CD4-positive, alpha-beta T cell treated with Interleukin-15 for 4 hours (primary cell): ENCODE measurements at places on chromosomes 6 and 20.
A peak's percentile ranks its signal among the peaks of the same experiment; 100 is the strongest.

- DNase-seq, result no peak
Observed at GRCh38 chr6:22605736-22606135, 36.4 kb downstream of the HDGFL1 start.

GRCh38 chr20:271069-271468 lies 13.5 kb downstream of the DEFB132 start:
- DNase-seq, result no peak

GRCh38 chr6:154161689-154162088 lies 122.6 kb downstream of the OPRM1 start:
- no peak for DNase-seq

DNA sequence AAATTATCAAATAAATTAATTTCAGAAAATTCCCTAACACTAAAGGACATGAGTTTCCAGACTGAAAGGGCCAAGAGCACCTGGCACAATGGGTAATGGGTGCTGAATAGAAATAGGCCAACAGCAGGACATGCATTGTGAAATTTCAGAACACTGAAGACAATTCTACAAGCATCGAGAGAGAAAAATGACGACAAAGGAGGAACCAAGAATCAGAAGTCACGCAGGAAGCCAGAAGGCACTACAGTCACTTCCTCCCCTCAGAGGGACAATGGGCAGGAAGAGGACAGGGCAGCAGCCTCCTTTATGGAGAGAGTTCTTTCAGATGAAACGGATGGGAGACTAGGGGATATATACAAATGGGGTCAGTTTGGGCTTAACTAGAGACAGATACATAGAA lies 29.6 kb downstream of the PCNA start:
- DNase-seq, result peak; percentile 17

DNA sequence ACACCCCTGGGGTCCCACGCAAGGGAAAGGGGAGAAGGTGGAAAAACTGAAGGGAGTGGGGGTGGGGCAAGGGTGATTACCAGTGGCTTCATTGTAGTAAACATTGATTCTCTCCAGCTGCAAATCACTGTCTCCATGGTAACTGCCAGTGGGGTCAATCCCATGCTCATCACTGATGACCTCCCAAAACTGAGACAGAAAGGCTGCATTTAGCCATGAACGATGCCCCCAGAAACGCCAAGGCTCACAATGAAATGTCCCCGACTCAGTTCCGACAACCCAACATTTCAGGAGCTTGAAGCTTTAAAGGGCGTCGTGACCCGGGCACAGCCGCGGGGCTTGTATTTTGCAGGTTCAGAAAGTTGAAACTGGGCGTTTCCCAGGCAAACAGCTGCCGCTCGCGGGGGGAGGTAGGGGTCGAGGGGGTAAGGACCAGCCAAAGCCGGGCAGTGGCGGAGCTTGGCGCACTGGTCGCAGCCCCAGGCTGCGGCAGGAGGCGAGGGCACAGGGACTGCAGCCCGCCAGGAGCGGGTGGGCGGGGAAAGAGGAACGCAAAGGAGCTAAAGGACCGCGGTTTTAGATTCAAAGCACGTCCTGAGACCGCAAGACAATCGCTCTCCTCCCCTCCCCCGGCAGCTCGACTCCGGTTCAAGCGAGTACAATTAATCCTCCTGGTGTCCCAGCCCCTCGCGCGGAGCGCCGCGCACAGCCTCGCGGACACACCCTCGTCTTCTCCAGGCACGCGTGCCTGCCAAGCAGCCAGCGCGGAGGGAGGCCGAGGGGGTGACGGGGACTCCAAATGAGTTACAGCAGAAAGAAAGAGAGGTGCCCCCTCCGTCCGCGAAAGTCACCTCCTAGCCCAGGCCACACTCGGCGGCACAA lies 731 bp downstream of the TUBB2B start:
- peak; percentile 4 for DNase-seq

GRCh38 chr6:108697561-108698161 lies 136.9 kb downstream of the FOXO3 start:
- no peak for DNase-seq

DNA sequence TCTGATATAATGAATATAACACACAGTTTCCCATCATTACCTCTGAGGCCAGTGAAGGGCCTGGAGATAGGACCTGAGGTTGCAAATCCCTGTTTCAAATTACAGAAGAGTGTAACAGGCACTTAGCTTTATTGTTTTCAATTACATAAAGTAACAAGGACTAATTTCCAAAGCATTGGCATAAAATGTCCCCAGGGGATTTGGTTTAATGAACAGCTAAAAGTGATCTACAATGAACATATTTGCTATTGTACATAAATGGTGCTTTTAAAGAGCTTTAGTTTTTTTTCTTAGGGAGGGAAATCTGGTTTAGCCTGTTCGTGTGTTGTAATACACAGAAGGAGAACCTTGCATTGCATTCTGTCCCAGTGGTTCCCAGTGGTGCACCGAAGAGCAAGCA lies 54.4 kb downstream of the HMGN3 start:
- DNase-seq, result no peak

- DNase-seq, result no peak
Observed at GRCh38 chr6:154343473-154344308, 12.9 kb downstream of the IPCEF1 start.

GRCh38 chr6:89840538-89840937 lies 10.9 kb downstream of the CASP8AP2 start:
- DNase-seq, result no peak

- DNase-seq, result peak; percentile 6
Observed at GRCh38 chr6:132675749-132676148, 16.8 kb upstream of the TAAR1 start.

- no peak for DNase-seq
Observed at GRCh38 chr20:2624190-2624589, 28.2 kb upstream of the NOP56 start.

GRCh38 chr20:36342331-36343120 lies 36.4 kb downstream of the DLGAP4 start:
- no peak for DNase-seq

GRCh38 chr6:167797011-167797471 lies 29.7 kb upstream of the AFDN start:
- no peak for DNase-seq

DNA sequence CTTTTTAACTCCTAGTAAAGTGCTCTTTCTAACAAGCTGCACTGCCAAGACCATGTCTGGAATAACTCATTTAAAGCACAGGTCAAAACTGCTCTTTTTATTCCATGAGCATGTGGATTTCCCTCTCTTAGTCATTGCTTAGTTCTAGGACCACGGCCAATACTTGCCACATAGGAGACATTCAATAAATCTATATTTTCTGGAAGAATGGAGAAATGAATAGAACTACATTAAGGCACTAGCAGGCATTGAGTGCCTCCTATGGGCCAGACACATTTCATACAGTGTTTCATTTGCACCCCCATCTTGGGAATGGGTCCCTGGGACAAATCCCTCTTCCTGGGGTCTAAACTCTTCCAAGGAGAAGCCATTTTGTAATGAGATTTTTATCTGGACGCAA lies 552.8 kb upstream of the CITED2 start:
- DNase-seq, result no peak

DNA sequence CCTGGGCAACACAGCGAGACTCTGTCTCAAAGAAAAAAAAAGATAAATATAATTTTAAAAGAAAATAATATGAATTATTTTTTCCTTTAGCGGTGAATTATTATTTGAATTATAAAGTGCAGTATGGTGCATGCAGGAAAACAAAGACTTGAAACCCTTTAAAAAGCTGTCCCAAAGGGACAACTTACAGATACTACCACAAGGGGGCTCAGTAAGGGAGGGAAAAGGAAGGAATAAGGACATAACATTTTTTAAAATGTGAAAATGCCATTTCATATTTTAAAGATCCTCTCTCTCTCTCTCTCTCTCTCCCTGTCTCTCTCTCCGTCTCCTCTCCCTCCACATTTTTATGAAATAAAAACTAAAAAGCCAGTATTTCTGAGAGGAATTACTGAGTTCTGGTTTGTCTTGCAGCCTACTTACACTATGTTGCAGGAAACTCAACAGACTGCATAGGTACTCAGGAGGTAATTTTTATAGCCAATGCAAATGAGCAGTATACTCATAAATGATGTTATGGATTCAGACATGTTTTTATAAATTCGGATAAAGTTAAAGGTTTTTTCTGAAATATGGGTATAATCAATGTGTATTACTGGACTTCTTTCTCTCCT lies 455.0 kb upstream of the GJE1 start:
- peak; percentile 33 for DNase-seq

- no peak for DNase-seq
Observed at GRCh38 chr6:71268735-71269437, 19.7 kb upstream of the OGFRL1 start.

- DNase-seq, result no peak
Observed at GRCh38 chr6:72760114-72760793, 138.4 kb downstream of the KCNQ5 start.

- DNase-seq, result no peak
Observed at GRCh38 chr20:50303573-50304500, 113.2 kb downstream of the CEBPB start.
